ENCODE measurements at places on chromosomes 4 and X.

- ATAC-seq = no peak
Measured at GRCh38 chr4:137749466-137749865, 217.2 kb upstream of the PCDH18 start.

DNA sequence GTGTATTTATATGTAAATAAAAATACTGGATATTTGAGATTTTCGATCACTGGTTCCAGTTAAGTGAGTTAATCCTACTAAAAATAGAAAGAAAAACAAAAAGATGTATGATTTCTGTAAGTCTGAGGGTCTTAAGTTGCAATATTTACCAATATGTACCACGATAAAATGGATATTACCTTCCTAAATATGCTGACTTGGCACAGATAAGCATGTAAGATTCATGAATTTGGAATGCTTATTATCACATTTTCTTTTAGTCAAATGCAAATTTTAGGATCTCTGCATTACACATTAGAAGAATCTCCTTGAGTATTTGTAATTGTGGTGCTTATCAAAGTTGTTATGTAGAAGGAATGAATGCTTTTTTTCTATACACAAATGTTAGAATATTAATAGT, 1018.3 kb upstream of the GRID2 start:
- ATAC-seq = no peak

- ATAC-seq = no peak
Measured at GRCh38 chr4:125115476-125115875, 199.3 kb upstream of the FAT4 start.

- ATAC-seq = peak; percentile 46
Measured at GRCh38 chrX:55451626-55451989, 319 bp upstream of the MAGEH1 start.

DNA sequence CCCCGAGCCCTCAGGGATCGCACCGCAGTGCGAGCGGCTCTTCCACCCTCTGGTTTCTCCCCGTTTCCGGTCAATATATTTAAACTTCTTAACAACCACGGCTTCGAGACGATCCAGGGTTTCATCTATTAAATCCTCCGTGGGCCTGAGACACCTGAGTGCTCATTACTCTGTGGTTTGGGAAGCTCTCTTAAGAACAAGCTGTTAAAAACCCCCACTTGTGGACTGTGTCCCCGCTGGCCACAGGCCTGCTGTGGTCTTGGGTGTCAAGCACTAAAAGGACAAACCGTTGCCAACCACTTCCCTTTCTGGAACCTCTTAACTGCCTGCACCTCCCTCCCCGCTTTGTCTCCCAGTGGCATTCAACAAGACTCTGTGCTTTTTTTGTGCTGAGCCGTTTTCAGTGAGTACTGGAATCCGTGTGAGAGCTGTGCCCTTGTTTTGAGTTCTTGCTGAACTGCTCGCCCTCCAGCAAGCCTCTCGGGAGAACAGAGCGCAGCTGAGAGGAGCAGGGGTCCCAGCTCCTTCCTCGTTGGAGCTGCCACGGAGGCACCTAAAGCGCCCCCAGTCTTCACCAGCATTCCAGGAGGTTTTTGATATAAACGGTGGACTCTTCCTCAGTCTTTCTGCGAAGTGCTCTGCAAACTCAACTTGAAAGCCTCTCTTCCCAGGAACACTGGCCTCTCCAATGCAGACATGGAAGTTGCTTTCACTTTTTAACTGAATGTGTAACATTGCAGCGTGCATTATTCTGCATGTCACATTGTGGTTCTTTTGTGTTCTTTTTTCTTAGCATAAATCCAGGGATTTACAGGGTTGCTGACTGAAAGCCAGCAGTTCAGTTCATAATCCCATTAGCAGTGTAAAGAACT, 691 bp upstream of the IGFBP7 start:
- peak; percentile 34 for ATAC-seq

DNA sequence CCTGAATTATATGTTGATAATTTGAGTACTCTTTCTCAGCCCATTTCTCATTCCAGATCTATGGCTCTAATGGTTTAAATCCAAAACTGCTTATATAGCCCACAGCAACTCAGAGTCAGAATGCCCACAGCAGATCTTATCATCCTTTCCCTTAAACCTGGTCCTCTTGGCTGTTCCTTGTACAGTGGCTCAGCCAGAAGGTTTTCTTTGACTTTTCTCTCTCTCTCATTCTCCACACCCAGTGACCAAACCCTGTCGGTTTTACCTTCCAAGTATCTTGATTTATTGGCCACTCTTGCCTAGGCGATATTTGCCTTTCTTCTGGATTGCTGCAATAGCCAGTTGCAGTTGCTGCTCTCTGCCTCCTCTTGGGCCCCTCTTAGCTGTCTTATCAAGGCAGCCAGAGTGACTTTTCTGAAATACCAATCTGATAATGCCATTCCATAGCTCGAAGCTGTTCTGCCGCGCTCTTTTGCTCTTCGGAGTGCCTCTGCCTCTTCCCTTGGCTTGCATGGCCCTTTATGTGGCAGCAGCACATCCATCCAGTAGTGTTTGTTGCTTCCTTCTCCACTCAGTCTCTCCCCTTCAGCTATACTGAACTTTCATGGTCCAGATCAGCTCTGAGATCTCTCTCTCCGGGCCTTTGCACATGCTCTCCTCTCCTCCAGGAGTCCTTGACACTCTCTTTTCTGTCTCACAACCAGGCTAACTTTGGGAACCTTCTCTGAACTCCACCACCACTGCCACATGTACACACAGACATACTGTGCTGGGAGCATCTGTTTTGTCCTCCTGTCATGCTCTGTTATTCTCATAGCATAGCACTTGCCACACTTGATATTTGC, 11.8 kb downstream of the GAB1 start:
- no peak for ATAC-seq
